ENCODE measurements at places on chromosomes 6 and 20.

DNA sequence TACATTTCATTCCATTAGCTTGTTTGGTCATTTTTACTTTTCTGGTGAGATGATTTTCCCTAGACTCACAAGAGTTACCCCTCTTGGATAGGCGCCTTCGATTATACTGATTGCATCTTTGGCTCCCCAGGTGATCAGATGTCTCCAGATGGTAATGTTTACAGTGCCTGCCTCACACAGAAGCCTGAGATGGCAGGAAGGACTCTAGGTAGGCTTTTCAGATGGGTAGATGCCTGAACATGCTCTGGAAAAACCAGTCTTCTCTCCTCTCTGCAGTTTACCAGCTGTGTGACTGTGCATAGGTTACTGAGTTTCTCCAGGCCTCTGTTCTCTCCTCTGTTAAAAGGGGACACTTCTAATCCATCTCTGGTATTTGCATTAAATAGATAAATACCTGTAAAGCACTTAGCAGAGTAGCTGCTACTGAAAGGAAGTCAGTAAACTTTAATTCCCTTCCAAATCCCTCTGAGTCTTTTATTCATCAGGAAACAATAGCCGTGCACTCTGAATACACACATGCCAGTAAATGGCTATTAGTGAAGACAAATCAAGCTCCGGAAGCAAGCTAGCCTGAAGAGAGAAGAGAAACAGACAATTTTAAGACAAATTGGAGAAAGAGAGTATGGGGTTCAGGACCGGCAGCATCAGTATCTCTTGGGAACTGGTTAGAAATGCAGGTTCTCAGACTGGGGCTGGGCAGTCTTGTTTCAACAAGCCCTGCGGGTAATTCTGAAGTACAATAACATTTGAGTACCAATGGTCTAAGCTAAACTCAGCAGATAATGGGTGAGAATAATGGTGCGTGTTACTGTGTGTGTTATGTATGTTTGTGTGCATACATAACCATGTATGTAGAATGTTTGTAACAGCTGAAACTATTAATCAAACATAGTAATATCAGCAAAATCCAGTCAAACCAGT is 139.4 kb downstream of the UST start:
- no peak for DNase-seq

DNA sequence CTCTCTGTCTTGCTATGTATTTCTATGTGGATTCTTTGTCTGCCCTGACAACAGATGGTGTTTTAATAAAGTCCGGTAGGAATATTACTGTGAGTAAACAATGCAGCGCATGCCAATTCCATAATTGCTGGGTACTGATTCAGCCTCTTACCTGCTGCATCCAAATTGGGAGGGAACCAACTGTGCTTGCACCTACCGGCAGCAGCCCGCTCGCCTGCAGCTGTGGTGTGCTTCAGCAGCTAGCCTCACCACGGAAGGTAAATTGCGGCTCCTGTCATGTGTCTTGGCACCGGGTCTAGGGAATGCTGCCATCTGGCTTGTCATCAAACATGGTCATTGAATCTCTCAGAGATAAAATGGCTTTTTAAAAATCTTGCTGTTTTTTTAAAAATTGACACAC is 704.8 kb upstream of the SLC35B3 start:
- DNase-seq: no peak

DNA sequence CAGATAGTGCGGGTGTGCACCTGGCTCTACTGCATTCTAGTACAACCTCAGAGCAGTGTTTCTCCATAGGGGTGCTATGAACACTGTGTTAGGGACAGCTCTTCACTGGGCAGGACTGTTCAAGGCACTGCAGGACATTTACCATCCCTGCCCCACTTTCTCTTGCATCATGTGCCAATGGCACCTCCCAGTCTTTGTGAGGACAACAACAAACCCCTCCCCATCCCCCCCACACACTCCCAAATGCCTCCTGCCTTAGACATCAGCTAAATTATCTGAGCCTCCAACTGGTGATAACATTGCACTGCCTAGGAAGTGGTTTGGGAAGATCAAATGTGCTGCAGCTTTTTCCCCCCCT is 98.9 kb downstream of the FYN start:
- DNase-seq: no peak

DNA sequence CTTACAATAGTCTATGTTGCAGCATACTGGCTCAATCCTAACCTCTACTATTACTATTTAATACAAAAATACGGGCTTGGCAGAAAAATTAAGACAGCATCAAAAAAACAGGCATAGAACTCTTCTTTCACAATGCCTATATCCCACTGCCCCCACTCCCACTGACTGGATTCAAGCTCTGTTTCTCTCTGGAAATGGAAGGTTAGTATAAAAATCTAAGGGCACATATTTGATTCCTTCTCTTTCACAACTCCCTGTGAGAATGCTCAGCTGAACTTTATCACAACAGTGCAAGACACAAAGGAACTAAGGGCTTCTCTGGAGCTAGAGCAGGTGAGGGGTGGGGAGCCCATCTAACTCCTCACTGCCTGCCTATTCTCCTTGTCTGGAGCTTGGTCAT is 258.4 kb upstream of the FAM83B start:
- no peak for DNase-seq

GRCh38 chr6:64988148-64988547 is 718.9 kb downstream of the EYS start:
- no peak for DNase-seq

- no peak for DNase-seq
These were observed 120.0 kb downstream of the DST start for GRCh38 chr6:56522495-56523270.

GRCh38 chr6:79684876-79685275 is 53.7 kb downstream of the SH3BGRL2 start:
- no peak for DNase-seq

GRCh38 chr6:68032217-68032616 is 602.9 kb upstream of the ADGRB3 start:
- no peak for DNase-seq

DNA sequence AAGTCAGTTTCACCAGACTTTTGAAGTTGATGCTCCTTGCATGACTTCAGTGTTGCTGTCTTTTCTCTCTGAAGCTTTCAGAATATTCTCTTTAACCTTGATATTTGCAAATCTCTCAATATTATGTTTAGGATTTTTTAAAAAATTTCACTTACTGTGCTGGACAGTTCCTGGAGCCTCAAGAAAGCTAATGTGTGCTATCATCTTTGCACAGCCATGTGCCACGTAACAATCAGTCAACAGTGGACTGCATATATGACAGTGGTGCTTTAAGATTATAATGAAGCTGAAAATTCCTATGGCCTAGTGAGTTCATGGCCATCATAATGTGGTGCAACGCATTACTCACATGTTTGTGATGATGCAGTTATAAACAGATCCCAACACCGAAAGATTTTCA is 59.1 kb upstream of the OGFRL1 start:
- no peak for DNase-seq

GRCh38 chr6:74946961-74947360 is 258.9 kb downstream of the COL12A1 start:
- no peak for DNase-seq

GRCh38 chr6:50285735-50286134 is 236.0 kb upstream of the DEFB112 start:
- no peak for DNase-seq

DNA sequence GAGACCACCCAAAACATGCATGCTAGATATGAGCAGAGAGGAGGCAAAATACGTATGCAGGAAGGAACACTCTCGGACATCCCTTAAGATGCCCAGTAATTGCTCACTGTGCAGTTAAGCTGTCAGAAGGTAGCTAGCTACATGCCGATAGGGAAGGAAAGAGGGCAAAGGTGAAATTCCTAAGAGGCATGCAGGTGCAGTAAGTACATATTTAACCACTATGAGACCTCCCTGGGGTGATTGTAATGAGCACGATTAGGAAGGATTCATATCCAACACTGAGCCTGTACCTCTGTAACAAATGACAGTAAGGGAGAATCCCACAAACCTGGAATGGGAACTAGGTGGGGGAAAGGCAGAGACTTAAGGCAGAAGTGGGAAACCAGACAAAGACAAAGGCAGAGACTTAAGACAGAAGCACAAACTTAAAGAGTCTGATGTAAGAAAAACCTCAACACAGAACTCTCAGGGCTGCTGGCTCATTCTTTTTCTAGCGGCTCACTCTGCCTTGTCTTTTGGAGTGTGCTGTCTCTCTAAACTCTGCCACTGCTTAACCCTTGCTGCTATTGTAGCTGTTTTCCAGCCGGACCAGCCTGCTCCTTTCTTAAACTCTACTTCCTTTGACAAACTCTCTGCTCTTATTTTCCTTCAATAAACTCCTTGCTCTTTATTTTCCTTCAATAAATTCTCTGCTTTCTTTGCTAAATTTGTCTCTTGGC is 148.1 kb downstream of the UBE3D start:
- no peak for DNase-seq

Measured in stimulated activated CD8-positive, alpha-beta memory T cell treated with anti-CD3 and anti-CD28 coated beads, Interleukin-7, amount 100 ng/mL, for 1 hour (primary cell).